CD4-positive, alpha-beta T cell treated with Interleukin-10 for 1 hour (primary cell): ENCODE measurements at places on chromosomes 4 and X.

DNA sequence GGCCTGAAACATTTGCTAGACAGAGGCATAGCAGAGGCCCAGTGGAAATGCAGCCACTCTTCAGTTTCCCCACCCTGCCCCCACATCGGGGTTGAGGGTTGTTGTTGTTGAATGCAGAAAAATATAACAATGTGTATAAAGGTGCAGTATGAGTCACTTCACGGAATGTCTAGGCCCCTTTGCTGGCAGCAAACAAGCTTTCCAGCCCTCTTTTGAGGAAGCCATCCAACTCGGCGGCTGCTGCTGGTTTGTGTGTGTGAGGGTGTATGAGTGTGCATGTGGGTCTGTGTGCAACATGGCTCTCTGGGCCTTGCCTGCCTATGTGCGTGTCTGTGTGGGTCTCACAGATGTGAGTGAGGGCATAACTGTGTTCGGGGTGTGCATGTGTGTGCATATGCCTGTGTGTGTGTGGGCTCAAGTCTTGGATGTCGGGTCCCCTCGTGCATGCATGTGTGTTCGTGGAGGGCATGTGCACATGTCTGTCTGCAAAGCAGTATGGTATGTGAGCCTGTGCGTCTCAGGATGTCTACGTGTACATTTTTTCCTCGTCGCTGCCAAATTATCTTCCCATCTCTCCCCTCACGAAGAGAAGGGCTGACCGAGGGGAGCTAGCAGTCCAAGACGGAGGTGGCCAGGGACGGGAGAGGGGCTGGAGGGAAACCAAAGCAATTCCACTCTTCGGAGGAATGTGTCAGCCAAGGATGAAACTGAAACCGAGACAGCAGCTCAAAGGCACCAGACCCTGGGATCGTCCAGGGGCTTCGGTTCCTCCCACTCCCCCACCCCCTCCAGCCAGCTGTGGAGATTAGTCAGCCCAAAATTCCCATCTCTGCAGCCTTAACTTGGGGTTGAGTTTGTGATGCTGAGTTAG, 8.4 kb upstream of the ELF4 start:
- no peak for DNase-seq

GRCh38 chr4:33467291-33467690, 2747.1 kb downstream of the PCDH7 start:
- no peak for DNase-seq

DNA sequence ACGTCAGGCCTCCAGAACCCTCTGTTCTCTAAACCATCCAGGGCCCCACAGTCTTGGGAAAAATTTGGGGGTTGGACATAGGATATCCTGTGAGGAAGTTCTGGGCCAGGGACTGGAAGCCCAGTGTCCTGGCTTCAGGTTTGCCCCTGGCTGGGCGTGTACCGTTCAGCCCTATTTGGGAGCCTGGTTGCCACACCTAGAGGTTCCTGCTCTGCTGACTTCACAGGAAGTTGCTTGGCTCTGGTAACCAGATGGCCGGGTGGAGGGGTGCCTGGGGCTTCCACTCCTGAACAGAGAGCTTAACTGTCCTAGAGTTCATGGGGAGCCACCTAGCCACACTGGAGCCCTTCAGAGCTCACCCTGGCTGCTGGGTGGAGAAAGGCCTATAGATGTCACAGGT, 1.1 kb downstream of the TAFAZZIN start:
- DNase-seq = peak; percentile 56

GRCh38 chr4:39442998-39443397, 15.7 kb downstream of the RPL9 start:
- DNase-seq = no peak

DNA sequence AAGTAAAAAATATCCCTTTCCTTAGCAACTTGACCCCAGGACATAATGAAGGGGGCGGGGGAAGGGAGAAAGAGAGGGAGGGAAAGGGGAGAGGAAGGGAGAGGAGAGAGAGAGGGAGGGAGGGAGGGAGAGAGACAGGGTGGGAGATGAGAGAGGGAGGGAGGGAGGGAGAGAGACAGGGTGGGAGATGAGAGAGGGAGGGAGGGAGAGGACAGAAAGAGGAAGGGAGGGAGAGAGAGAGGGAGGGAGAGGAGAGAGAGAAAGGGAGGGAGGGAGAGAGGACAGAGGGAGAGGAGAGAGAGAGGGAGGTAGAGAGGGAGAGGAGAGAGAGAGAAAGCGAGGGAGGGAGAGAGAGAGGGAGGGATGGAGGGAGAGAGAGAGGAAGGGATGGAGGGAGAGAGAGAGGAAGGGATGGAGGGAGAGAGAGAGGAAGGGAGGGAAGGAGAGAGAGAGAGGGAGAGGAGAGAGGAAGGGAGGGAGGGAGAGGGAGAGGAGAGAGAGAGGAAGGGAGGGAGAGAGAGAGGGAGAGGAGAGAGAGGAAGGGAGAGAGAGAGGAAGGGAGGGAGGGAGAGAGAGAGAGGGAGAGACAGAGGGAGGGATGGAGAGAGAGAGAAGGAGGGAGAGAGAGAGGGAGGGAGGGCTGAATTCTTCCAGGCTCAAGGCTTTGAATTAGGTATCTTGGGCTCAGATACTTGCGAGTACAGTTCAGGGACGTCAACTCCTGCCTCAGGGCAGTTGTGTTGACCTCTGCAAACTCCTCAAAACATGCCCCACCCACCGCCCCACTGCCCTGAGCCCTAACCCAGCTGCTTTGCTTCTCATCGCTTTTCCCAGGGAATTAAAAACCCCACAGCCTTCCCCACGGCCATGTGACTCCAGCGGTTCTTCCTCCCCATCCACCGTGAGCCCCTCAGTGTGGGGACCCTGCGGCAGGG, 40.0 kb upstream of the ADRA2C start:
- DNase-seq = no peak

GRCh38 chrX:1529328-1529727, 7.7 kb downstream of the P2RY8 start:
- DNase-seq = no peak

- no peak for DNase-seq
Observed at GRCh38 chrX:12779534-12779933, 11.7 kb upstream of the PRPS2 start.

- no peak for DNase-seq
Observed at GRCh38 chr4:2443956-2444740, 24.8 kb upstream of the RNF4 start.

- no peak for DNase-seq
Observed at GRCh38 chr4:95410387-95410977, 138.3 kb downstream of the UNC5C start.

DNA sequence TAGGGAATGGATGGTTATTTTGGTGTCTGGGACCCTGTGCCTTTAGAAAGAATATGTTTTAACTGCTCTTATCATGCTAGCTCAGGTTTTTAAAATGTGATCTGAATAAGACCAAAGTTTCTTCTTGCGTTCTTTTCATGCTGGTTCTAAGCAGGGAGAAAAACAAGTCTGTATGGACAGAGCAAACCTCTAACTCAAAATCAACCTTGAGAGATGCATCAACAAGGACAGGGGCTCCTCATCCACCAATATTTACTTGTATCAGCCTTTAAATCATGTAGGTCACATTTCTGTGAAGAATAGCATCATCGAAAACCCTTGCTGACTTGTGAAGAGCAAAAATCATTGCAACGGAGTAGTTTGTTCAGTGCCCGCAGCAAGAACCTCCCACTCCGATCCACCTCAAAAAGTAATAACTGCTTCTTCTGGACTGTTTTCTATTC, 1.2 kb downstream of the ATP10D start:
- DNase-seq = no peak

- DNase-seq = no peak
Observed at GRCh38 chr4:57278780-57279179, 168.6 kb upstream of the IGFBP7 start.

GRCh38 chr4:54954656-54955388, 170.6 kb downstream of the KDR start:
- no peak for DNase-seq

GRCh38 chr4:37767546-37767945, 58.9 kb upstream of the PGM2 start:
- DNase-seq = no peak

- DNase-seq = no peak
Observed at GRCh38 chrX:70289168-70289792, 447 bp downstream of the PDZD11 start.

GRCh38 chr4:152342293-152342692, 193.6 kb downstream of the FBXW7 start:
- DNase-seq = no peak

DNA sequence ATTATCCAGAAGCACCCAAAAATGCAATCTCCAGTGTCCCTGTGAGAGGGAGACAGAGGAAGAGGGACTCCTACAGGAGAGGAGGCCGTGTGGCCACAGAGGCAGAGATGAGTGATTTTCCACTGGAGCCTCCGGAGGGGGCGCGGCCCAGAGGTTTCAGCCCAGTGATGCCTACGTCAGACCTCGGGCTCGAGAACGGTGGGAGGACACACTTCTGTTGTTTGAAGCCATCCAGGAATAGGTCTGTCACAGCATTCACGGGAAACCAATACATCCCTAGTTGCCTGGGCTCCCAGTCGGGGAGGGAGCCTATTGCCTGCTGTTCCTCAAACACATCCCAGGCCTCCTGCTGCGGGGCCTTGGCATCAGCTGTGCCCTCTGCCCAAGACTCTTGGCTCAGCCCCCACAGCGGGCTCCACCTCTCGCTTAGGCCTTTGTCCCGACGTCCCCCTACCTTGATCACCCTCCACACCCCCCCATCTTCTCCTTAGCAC, 39.2 kb upstream of the HMX1 start:
- DNase-seq = no peak

- DNase-seq = no peak
Observed at GRCh38 chrX:41293269-41293668, 40.7 kb upstream of the DDX3X start.
